ENCODE measurements at places on chromosomes 7 and 10.

GRCh38 chr7:92359801-92360200 is 87.5 kb upstream of the GATAD1 start:
- DNase-seq, result no peak

- no peak for DNase-seq
These were observed 50.5 kb downstream of the TMEM209 start for GRCh38 chr7:130154501-130155317.

DNA sequence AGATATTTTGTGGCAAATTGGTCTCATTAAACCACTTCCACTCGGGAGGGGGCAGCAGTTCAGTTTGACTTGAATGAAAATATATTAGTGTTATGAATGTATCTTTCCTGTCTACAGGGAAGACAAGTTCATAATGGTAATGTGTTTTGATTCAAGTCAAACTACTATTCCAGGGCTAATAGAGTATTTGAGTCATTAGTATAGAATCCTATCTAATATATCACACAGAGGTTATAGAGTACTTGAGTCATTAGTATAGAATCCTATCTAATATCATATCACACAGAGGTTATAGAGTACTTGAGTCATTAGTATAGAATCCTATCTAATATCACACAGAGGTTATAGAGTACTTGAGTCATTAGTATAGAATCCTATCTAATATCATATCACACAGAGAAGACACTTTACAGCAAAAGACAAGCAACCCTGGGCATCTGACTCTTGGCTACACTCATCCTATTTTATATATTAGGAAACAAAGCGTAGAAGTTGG is 199.7 kb upstream of the MAGI2 start:
- no peak for DNase-seq

- no peak for DNase-seq
These were observed 144.0 kb upstream of the CHST15 start for GRCh38 chr10:124237282-124237961.

GRCh38 chr7:45084901-45085618 is 3.7 kb downstream of the NACAD start:
- no peak for DNase-seq

GRCh38 chr7:148621563-148621962 is 31.0 kb downstream of the C7orf33 start:
- no peak for DNase-seq

DNA sequence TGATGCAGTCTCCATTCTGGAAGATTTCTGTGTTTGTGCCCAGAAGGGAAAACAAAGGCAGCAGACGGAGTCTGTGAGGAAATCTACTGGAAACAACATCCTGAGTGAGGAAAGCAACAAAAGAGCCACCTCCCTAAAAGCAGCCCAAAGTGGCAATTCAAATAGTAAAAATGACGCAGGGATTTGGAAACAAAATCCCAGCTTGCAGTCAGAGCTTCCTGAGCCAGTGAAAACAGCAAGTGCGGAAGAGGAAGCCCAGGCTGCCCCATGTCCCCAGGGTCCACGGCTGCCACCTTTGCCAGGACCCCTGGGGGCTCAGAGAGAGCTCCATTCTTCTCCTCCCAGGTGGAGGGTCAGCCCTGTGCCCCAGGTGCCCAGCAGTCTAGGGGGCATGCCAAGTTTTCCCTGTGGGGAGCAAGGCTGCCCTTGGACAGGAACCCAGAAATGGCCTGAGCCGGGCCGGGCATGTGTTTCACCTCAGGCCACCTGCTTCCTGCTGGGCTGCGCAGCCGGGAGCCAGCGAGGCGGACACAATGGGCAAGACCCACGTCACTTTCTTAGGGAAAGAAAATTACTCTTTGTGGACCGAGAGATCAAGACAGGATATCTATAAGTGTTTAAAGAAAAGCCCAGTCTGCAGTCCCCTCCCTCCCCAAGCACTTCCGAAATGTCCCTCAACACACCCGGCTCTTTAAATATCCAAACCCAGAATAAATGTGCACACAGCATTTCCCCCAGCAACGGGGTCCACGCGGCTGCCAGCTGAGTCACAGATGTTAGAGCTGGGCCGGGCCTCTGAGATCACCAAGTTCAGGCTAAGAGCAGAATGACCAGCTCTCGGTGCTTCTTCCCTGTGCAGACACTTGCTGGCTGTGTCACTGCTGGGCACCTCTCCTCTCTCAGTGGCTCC is 231.1 kb downstream of the ARHGAP12 start:
- no peak for DNase-seq

DNA sequence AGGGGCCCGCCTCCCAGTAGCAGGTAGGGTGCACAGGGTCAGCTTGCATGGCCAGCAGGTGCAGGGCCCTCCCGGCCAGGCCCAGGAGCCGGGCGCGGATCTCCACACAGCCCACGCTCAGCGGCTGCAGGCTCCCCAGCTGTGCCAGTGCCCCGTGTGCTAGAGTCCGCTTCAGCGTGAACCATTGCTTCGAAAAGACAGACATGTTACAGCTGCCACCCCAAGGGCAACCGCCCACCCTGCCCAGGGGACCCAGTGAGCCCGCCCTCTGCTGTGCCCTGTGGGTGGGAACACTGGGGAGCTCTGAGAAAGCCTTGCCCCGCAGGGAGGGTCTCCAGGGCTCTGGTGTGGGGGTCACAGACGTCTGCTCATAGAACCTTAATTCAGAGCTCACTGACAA is 64.3 kb upstream of the NKX6-2 start:
- no peak for DNase-seq

- DNase-seq, result no peak
These were observed 228.4 kb downstream of the TRIL start for GRCh38 chr7:28729727-28730126.

- DNase-seq, result no peak
These were observed 70.5 kb downstream of the RNLS start for GRCh38 chr10:88512599-88512998.

Data from CD4-positive, alpha-beta T cell treated with Interleukin-4 for 1 hour (primary cell).